D341Med (cell line): ENCODE measurements at places on chromosomes 3 and 15.

DNA sequence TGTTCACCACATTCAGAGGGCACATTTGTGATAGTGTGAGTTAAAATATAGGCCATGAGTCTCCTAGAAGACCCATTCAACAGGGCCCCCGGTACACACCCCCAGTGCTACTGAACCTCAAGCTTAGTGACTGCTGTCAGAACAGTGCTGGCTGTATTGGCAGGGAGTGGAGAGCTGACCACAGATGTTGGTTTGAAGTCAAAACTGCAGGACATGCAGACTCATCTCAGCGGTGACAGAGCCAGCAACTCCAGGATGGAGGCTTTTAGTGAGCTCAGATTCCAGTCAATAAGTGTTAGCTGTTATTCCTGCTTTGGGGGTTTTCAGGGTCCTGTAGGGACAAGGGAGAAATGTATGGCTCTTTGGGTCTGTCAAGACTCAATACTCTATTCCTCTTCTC, 29.1 kb downstream of the PRR20G start:
- DNase-seq, result no peak

GRCh38 chr3:134083626-134084241, 54.0 kb upstream of the SLCO2A1 start:
- DNase-seq, result no peak

GRCh38 chr3:24154781-24155180, 209.7 kb downstream of the NR1D2 start:
- DNase-seq, result no peak

DNA sequence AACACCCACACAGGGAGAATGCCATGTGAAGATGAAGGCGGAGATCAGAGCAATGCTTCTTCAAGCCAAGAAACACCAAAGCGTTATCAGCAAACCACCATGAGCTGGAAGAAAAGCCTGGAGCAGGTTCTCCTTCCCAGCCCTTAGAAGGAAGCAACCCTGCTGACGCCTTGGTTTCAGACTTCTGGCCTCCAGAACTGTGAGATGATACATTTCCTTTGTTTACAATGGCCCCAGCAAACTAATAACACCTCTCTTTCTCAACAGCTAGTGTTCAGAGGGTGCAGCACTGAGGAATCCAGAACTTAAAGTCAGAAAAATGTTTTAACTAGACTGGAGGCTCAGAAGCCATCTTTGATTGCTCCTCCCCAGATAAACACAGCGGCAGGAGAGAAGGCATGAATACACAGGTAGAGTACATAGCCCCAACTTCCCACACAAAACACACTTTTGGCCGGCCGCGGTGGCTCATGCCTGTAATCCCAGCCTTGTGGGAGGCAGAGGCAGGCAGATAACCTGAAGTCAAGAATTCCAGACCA, 132.4 kb upstream of the LPP start:
- no peak for DNase-seq

DNA sequence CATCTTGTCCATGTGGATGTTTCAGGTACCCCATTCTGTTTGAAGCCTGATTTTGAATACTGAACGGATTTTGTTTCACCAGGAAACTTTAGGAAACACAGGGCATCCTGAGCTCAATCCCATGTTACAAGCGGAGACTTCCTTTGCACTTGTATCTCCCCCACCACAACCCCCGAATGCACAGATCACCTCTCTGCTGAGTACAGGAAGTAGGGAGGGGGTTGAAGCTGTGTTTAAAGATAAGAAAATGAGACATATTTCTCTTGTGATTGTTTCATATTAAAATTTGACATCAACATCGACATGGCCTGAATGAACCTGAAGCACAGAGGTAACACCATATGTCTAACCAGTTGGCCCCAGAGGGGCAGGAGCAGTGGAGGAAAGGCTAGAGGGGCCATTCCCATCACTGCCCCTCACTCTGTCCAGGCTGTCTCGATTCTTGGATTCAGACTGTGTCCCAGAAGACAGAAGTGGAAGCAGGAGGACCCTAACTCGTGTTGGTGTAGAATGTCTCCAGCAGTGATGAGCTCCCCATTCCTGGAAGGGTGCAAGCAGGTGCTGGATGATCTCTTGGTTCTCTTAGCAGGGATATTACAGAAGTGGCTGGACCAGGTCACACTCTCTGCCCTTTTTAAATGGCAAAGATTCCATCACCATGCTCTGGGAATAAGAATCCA, 59.6 kb upstream of the IQSEC1 start:
- peak; percentile 2 for DNase-seq

- no peak for DNase-seq
Observed at GRCh38 chr3:186746008-186746407, 28.8 kb downstream of the KNG1 start.

DNA sequence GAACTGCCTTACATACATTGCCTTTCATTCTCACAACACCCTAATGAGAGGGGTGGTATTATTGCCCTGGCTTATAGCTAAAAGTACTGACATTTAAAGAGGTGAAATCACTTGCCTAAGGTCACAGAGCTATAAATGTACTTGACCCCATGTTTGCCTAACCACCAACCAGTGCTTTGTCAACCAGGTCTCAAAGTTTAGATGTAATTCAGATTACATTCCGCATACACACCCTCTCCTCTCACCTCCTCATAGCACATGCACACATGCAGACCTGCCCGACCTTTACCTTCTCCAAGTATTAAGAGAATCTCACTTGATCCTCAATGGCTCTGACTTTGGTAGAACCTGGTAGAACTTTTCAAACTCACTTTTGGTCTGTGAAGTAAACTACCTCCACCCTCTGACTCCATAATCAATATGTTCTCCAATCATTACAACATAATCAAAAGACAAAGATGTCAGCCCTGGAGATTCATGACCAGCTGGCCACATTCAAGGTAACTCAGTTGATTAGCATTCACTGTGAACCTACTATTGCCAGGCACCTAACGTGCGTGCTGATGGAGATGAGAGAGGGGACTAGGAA, 63.2 kb upstream of the HES1 start:
- no peak for DNase-seq

- DNase-seq, result peak; percentile 100
Observed at GRCh38 chr3:13479582-13480339, at the start of gene HDAC11. Gene HDAC11, plus strand, starts transcription at chr3:13480306. Its CDS starts 42 bp downstream, at chr3:13480348.
